ENCODE measurements at places on chromosomes 5 and 9. TPM values are rescaled to one million over a fixed set of nuclear protein-coding genes. Genes with fewer than 3 reads are reported as not detected.

Gene GKAP1
- 4.3 TPM for total RNA-seq

Gene PGM5
- not detected for total RNA-seq

Gene NXNL2
- not detected for total RNA-seq

Gene PFN3
- not detected for total RNA-seq

Gene NCBP1
- total RNA-seq = 36.3 TPM

Gene SREK1IP1
- total RNA-seq = 21.7 TPM

Gene KCNIP1
- total RNA-seq = not detected

Gene ROPN1L
- not detected for total RNA-seq

Gene ARL14EPL
- total RNA-seq = not detected

Gene DIPK1B
- 1.5 TPM for total RNA-seq

Gene FIBCD1
- not detected for total RNA-seq

Gene IFNK
- not detected for total RNA-seq

Gene POMT1
- total RNA-seq = 29.8 TPM

Gene PCDHB13
- total RNA-seq = 0.09 TPM

Gene BAAT
- not detected for total RNA-seq

Gene NUDT12
- 2.6 TPM for total RNA-seq

Gene PCDHB12
- not detected for total RNA-seq

Gene SLC36A2
- total RNA-seq = not detected

Gene AJM1
- 1.6 TPM for total RNA-seq

Gene PKD2L2
- not detected for total RNA-seq

Gene FOXD4L3
- not detected for total RNA-seq

Gene WNT8A
- not detected for total RNA-seq

Gene GRHPR
- 315 TPM for total RNA-seq

Gene C9orf50
- total RNA-seq = not detected

Gene EDIL3
- not detected for total RNA-seq

Gene PCDHGC3
- total RNA-seq = 3.3 TPM

Gene SWI5
- 10.4 TPM for total RNA-seq

Gene SLC36A3
- not detected for total RNA-seq

Gene MSX2
- total RNA-seq = not detected

Gene CCDC171
- total RNA-seq = 1.9 TPM

Gene BTNL9
- 27.6 TPM for total RNA-seq

Gene TMED7
- total RNA-seq = 34.9 TPM

Gene SPINK13
- total RNA-seq = not detected

Gene MYMK
- total RNA-seq = not detected

Gene SYNPO
- 49.3 TPM for total RNA-seq

Gene GPR107
- total RNA-seq = 17.7 TPM

Gene CDC42SE2
- 114 TPM for total RNA-seq

Gene CLTA
- 115 TPM for total RNA-seq

Gene FAT2
- 0.02 TPM for total RNA-seq

Gene PCDHGA10
- total RNA-seq = 1.3 TPM

Gene PRDM9
- total RNA-seq = not detected

Gene GPRIN1
- 3.2 TPM for total RNA-seq

Gene CRHBP
- not detected for total RNA-seq

Gene CATSPER3
- total RNA-seq = 0.98 TPM

Gene HAVCR2
- total RNA-seq = 0.64 TPM

Gene GRXCR2
- not detected for total RNA-seq

Gene NIPAL4
- 2.7 TPM for total RNA-seq

Gene AGXT2
- total RNA-seq = not detected

Gene CAAP1
- 15.1 TPM for total RNA-seq
